ENCODE measurements at places on chromosomes 2 and 18. TPM values are rescaled to one million over a fixed set of nuclear protein-coding genes. Genes with fewer than 3 reads are reported as not detected.

Gene DOK6
- not detected for total RNA-seq

GRCh38 chr2:66481100-66481549, 46.2 kb downstream of the MEIS1 start:
- no peak overlapping the region for H3K27ac ChIP-seq
- no peaks in the 10 kb centered on the region for H3K27me3 ChIP-seq
- H3K36me3 ChIP-seq = no peaks in the 10 kb centered on the region
- H3K4me1 ChIP-seq = no peaks in the 10 kb centered on the region
- no peak overlapping the region for H3K4me3 ChIP-seq
- DNase-seq = no peak

Gene TTC39C
- 59.5 TPM for total RNA-seq

GRCh38 chr2:3117650-3118216, 259.9 kb downstream of the EIPR1 start:
- no peaks in the 10 kb centered on the region for H3K36me3 ChIP-seq
- H3K4me1 ChIP-seq = no peaks in the 10 kb centered on the region
- no peak for DNase-seq
- no peak overlapping the region for H3K4me3 ChIP-seq
- H3K27me3 ChIP-seq = no peaks in the 10 kb centered on the region

GRCh38 chr2:32832821-32833220, 113.9 kb upstream of the LTBP1 start:
- no peaks in the 10 kb centered on the region for H3K27me3 ChIP-seq
- no peak overlapping the region for H3K4me3 ChIP-seq
- no peak overlapping the region for H3K27ac ChIP-seq
- H3K36me3 ChIP-seq = no peaks in the 10 kb centered on the region
- DNase-seq = no peak

DNA sequence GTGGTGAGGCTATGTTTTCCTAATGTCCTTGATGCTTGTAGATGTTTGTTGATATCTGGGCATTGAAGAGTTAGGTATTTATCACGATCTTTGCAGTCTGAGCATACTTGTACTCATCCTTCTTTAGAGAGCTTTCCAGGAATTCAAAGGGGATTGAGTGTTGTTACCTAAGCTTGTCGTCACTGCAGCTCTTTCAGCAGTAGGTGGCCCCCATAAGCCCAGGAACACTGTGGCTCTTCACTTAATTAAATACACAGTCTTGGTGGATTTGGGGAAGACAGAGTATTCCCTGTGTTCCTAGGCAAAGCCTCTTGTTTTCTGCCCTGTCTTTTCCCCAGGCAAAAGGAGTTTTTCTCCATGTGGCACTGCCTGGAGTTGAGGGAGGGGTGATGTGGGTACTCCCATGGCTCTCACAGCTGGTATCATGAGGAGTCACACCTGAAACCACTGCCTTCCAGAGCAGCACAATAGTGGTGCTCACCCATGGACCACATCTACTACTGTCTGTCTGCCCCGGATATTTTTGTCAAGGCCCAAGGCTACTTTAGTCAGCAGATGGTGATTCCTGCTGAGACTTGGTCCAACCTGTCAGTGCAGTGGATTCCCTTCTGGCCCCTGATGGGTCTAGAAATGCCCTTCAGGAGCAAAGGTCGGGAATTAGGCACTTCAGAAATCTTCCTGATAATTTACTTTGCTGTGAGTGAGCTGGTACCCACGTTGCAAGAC, 95.7 kb downstream of the GALNT13 start:
- H3K27ac ChIP-seq = no peak overlapping the region
- H3K36me3 ChIP-seq = no peaks in the 10 kb centered on the region
- no peaks in the 10 kb centered on the region for H3K4me1 ChIP-seq
- no peak for DNase-seq
- H3K4me3 ChIP-seq = no peak overlapping the region

GRCh38 chr18:45926085-45926484, 41.0 kb downstream of the EPG5 start:
- no peak overlapping the region for H3K4me3 ChIP-seq
- no peaks in the 10 kb centered on the region for H3K27me3 ChIP-seq
- peaks cover 24% of the 10 kb centered on the region for H3K36me3 ChIP-seq
- DNase-seq = no peak

Gene SIX3
- total RNA-seq = not detected

GRCh38 chr18:48552130-48552529, 13.3 kb downstream of the CTIF start:
- no peaks in the 10 kb centered on the region for H3K27me3 ChIP-seq
- no peak overlapping the region for H3K4me3 ChIP-seq
- no peaks in the 10 kb centered on the region for H3K4me1 ChIP-seq
- DNase-seq = no peak
- H3K27ac ChIP-seq = no peak overlapping the region

- no peak for DNase-seq
- H3K27ac ChIP-seq = no peak overlapping the region
- H3K4me3 ChIP-seq = no peak overlapping the region
- H3K27me3 ChIP-seq = no peaks in the 10 kb centered on the region
Measured at GRCh38 chr2:191465766-191466420, 212.0 kb upstream of the NABP1 start.

GRCh38 chr2:74576211-74576862, 21.8 kb downstream of the DOK1 start:
- peaks cover 11% of the 10 kb centered on the region for H3K4me1 ChIP-seq
- H3K27me3 ChIP-seq = no peaks in the 10 kb centered on the region
- no peak for DNase-seq
- no peak overlapping the region for H3K27ac ChIP-seq
- no peak overlapping the region for H3K4me3 ChIP-seq

- H3K4me3 ChIP-seq = no peak overlapping the region
- no peak for DNase-seq
- no peaks in the 10 kb centered on the region for H3K27me3 ChIP-seq
- no peaks in the 10 kb centered on the region for H3K36me3 ChIP-seq
- peaks cover 37% of the 10 kb centered on the region for H3K4me1 ChIP-seq
Measured at GRCh38 chr2:201413143-201413542, 38.1 kb downstream of the TRAK2 start.

GRCh38 chr2:202750763-202751427, 116.1 kb downstream of the FAM117B start:
- no peak overlapping the region for H3K27ac ChIP-seq
- no peaks in the 10 kb centered on the region for H3K36me3 ChIP-seq
- H3K27me3 ChIP-seq = no peaks in the 10 kb centered on the region
- peaks cover 19% of the 10 kb centered on the region for H3K4me1 ChIP-seq

DNA sequence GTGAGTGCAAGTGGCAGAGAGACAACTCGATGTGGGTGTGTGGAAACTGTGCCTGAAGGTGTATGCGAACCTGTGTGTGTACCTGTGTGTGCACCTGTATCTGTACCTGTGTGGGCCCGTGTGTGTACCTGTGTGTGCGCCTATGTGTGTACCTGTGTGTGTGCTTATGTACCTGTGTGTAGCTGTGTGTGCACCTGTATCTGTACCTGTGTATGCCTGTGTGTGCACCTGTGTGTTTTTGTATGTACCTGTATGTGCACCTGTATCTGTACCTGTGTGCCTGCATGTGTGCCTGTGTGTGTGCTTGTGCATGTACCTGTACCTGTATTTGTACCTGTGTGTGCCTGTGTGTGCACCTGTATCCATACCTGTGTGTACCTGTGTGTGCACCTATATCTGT, 150.6 kb downstream of the MYT1L start:
- no peak for DNase-seq
- no peaks in the 10 kb centered on the region for H3K27me3 ChIP-seq
- H3K4me1 ChIP-seq = no peaks in the 10 kb centered on the region
- no peak overlapping the region for H3K27ac ChIP-seq
- no peaks in the 10 kb centered on the region for H3K36me3 ChIP-seq

DNA sequence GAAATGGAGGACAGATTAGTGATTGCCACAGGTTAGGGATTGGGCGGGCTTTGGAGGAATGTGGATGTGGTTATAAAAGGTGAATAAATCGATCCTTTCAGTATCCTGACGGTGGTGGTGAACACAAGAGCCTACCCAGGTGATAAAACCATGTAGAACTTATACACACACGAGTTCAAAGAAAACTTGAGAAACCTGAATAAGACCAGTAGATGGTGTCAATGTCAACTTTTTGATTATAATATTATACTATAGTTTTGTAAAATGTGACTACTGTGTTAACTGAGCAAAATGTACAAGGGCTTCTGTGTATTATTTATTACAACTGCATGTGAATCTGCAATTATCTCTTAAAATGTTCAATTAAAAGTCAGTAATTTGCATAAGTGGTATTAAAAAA, 136.3 kb downstream of the ERBB4 start:
- no peak for DNase-seq
- no peaks in the 10 kb centered on the region for H3K4me1 ChIP-seq
- H3K36me3 ChIP-seq = no peaks in the 10 kb centered on the region

GRCh38 chr2:113891265-113891959, 1.5 kb downstream of the ACTR3 start:
- peak overlapping the region; percentile 90 for H3K4me3 ChIP-seq
- no peak for DNase-seq
- peak overlapping the region; percentile 89 for H3K27ac ChIP-seq
- H3K36me3 ChIP-seq = no peaks in the 10 kb centered on the region
- H3K27me3 ChIP-seq = no peaks in the 10 kb centered on the region
- peaks cover 77% of the 10 kb centered on the region for H3K4me1 ChIP-seq

DNA sequence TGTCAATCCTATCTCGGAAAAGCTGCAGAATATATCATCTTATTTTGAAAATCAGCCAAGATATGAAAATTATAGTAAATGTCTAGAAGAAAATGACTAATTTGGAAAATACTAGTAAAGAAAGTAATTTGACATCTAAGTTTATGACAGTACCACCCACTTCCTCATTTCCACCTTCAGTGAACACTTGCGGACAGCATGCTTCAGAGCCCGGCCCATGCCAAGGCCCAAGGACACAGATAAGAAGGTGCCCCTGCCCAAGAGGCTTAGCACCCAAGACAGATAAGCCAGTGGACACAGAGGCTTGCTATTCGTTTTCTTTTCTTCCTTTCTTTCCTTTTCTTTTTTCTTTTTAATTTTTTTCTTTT, 4.8 kb upstream of the KCNG2 start:
- no peak overlapping the region for H3K4me3 ChIP-seq
- no peaks in the 10 kb centered on the region for H3K36me3 ChIP-seq
- H3K4me1 ChIP-seq = no peaks in the 10 kb centered on the region
- no peak overlapping the region for H3K27ac ChIP-seq
- peak; percentile 30 for DNase-seq

GRCh38 chr2:234534515-234534914, 37.6 kb upstream of the ARL4C start:
- no peak for DNase-seq
- H3K4me3 ChIP-seq = no peak overlapping the region
- no peaks in the 10 kb centered on the region for H3K4me1 ChIP-seq
- no peaks in the 10 kb centered on the region for H3K27me3 ChIP-seq
- H3K27ac ChIP-seq = no peak overlapping the region

Gene SEMA4C
- total RNA-seq = 18.7 TPM

GRCh38 chr2:189798312-189799029, 14.2 kb downstream of the PMS1 start:
- no peaks in the 10 kb centered on the region for H3K27me3 ChIP-seq
- no peaks in the 10 kb centered on the region for H3K4me1 ChIP-seq
- no peak overlapping the region for H3K27ac ChIP-seq

Gene CAPN14
- total RNA-seq = 0.40 TPM

- no peak overlapping the region for H3K4me3 ChIP-seq
- H3K4me1 ChIP-seq = no peaks in the 10 kb centered on the region
- H3K27me3 ChIP-seq = peaks cover under 1% of the 10 kb centered on the region
- no peak overlapping the region for H3K27ac ChIP-seq
- DNase-seq = no peak
- no peaks in the 10 kb centered on the region for H3K36me3 ChIP-seq
Measured at GRCh38 chr2:216316743-216317142, 55.5 kb downstream of the MARCHF4 start.

DNA sequence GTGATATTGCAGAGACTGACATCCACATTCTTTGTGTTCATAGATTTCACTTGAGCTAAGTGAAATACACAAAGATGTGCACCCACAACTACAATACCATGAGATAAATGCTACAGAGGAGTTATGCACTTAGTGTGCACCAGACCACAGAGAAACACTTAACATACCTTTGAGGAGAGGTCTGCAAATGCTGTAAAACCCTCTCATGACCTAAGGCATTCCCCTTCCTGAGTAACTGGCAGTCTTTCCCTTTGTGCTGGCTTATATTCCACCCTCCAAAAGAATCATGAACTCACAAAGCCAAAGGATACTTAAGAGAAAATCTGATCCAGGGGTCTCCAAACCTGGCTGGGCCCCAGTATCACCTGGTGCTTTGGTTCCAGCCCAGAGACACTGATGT, 16.2 kb downstream of the NXPH2 start:
- H3K36me3 ChIP-seq = no peaks in the 10 kb centered on the region
- H3K27ac ChIP-seq = no peak overlapping the region
- H3K4me1 ChIP-seq = no peaks in the 10 kb centered on the region

DNA sequence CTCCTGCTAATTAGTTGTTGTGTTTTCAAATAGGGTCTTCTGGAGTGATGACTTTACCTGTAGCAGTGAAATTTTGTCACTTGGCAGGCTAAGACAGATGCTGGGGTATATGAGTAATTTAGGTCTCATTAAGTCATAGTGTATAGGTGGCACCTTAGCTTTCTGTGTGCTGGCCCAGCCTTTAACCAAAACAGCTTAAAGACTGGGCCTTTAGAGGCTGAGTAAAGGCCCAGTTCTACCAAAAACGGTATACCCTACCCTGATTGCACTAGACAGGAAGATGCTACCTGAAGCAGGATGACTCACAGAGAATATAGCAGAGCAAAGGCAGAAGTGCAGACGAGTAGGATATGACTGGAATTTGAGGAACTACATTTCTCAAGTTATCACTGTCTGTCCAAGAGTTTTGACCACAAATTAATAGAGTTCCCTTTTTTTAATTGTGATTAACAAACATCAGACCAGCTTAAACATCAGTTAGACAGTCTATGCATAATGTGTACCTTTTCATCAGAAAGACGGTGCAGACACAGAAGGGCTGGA, 337.9 kb upstream of the SALL3 start:
- H3K4me1 ChIP-seq = peaks cover 21% of the 10 kb centered on the region
- H3K27ac ChIP-seq = no peak overlapping the region
- DNase-seq = no peak
- H3K4me3 ChIP-seq = no peak overlapping the region
- no peaks in the 10 kb centered on the region for H3K27me3 ChIP-seq
- H3K36me3 ChIP-seq = no peaks in the 10 kb centered on the region

DNA sequence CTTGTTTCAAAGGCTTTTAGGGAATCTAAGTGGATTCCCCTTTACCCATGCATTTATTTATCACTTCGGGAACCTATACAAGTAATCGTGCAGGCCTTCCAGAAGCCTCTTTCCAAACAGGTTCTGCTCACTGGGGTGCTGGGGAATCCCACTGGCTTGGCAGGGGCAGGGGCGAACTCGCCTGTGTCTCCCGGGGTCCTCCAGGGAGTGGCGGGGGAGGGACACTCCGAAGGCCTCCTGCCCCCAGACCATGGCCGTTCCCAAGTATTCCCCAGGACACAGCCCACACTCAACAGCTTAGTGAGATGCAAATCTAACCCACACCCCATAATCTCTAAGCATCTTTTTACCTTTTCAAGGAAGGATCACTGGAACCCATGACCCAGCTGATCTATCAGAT, 6.5 kb downstream of the DNMT3A start:
- DNase-seq = no peak
- no peaks in the 10 kb centered on the region for H3K36me3 ChIP-seq
- no peaks in the 10 kb centered on the region for H3K27me3 ChIP-seq
- H3K4me1 ChIP-seq = peaks cover 56% of the 10 kb centered on the region
- no peak overlapping the region for H3K27ac ChIP-seq

Gene MC5R
- not detected for total RNA-seq

Gene GALNT3
- 3.2 TPM for total RNA-seq

Gene CFAP221
- not detected for total RNA-seq
